ENCODE measurements at places on chromosomes 12 and 14.

GRCh38 chr14:75825147-75825592 lies 156.6 kb downstream of the TGFB3 start:
- DNase-seq, result peak; percentile 67

DNA sequence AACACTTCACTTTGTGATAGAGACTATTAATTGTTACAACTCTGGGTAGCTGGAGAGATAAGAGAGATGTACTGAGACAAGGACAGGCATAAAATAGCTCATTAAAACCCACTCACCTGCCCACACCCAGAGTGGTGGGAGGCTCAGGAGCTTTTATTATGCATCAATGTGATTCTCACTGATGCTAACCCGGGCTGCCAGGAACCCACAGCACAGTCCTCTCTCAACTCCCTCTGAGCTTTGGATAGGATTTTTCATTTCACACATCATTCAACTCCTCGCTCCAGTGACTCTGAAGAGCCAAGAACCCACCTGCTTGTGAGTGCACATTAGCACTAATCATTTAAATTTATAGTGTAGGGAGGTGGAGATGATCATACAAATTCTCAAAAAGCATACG lies 827.9 kb downstream of the FLRT2 start:
- DNase-seq, result no peak

DNA sequence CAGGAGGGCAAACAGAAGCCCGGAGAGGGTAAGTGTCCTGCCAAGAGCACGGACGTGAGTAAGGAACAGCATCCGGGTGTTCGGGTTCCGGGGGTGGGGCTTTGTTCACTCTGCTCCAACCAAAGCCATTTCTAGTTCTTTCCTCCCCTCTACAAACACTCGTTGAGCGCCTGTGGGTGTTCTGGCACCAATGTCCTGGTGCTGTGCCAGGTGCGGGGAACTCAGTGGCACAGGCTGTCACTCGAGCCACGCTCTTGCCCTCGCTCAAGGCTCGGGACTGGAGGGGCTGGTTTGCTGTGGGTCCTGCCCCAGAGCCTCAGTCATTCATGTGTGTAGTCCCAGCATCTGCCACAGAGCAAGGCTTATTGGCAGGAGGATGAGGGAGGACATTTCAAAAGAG lies 157.5 kb downstream of the CALM1 start:
- no peak for DNase-seq

DNA sequence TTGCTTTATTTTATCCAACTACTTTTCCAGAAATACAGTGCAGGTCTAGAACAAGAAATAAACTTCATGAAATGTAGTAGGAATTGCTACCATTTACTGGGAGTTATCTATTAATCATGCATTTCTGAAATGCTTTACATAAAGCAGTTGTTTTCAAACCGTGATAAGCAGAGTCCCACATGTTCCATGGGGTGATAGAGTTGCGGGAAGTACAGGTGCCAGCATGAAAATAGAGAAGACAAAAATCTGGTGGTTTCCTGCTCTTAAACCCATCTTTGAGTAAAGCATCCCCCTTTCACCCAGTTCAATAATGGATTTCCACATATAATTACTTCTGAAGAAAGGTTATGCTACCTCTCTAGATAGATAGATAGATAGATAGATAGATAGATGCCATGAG lies 123.7 kb upstream of the PDZRN4 start:
- no peak for DNase-seq

GRCh38 chr14:20601522-20601921 lies 10.3 kb upstream of the RNASE12 start:
- no peak for DNase-seq

- peak; percentile 95 for DNase-seq
Observed at GRCh38 chr14:64758691-64759554, 54.7 kb downstream of the PLEKHG3 start.

GRCh38 chr12:31325524-31325875 lies 450 bp downstream of the SINHCAF start:
- DNase-seq, result no peak
